ENCODE measurements at places on chromosomes 1 and 21.

- no peak for DNase-seq
Measured at GRCh38 chr1:145961109-145961424, 3.2 kb upstream of the LIX1L start.

DNA sequence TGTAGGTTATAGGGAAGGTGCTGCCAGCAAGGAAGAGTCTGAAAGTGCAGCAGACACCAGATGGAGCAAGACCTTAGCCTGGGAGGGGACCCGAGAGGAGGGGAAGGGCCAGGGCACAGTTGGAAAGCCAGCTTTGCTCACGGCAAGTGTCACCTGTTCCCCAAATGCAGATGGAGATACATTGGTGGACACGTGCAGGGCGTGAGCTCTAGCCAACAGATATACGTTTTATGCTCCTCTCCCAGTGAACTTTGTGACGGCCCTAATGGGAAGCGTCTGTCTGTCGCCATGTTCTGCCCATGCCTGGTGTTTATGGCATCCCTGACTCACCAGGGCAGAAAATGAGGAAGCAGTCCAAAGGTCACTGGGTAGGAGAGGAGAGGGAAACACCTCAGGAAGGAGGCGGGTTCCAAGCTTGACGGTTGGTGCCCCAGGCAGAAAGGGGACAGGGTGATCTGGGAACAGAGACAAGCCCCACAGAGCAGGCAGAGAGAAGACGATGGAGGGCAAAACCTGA, 7.6 kb downstream of the GPA33 start:
- DNase-seq: peak; percentile 8

GRCh38 chr1:174815474-174815908, 184.3 kb upstream of the CACYBP start:
- no peak for DNase-seq

DNA sequence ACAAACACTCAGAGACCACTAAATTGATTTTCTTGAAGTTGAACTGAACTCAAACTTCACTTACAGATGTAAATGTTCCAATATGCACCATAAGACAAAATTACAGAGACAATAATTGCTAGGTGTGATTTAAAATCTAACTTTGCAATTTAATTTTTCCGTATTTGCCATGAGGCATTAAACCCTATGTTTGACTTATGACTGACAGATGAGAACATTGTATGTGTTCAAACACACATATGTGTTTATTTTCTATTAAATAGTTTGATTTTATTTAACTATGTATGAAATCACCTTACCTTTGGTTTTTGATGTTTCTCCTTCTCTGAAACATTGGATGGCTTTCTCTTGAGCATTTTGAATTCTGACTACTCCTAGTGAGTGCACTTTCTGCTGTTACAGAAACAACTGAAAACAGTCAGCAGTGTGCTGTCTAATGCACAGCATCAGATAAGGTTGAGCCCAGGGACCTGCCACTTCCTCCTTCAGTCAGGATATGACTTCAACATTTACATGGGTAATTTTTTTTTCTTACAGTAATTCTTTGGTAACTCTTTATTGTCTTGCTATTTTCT, at the start of gene SAMSN1:
Gene SAMSN1, minus strand, starts transcription at position 410 of the 575 bp plus-strand sequence. Its CDS starts 54 bp downstream, at position 356.
- no peak for DNase-seq

All from T1000 (cell line).